ENCODE measurements at places on chromosomes 3 and 15.

DNA sequence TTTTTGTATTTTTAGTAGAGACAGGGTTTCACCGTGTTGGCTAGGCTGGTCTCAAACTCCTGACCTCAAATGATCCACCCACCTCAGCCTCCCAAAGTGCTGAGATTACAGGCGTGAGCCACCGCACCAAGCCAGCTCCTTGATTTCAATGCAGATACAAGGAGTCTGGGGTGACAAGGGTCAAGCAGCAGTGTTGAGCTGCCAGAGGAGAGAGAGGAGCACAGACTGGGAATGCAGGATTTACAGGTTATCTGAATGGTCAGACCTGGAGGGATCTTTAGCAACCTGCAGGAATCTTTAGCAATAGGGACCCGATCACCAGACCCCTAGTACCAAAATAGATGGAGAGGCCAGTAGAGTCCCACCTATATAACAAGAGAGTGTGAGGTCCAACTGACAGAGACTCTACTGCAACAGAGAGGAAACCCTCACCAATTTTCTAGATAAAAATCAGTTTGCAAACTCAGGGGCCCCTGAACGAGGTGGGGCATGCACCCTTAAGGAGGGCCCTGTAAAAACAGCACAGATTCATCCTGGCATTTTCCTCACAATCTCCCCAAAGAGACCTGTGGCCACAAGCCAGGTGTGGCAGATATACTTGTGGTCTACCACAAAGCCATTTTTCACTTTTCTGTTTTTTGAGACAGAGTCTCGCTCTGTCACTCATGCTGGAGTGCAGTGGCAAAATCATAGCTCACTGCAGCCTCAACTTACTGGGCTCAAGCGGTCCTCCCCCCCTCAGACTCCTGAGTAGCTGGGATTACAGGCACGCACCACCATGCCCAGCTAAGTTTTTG, 10.7 kb upstream of the SHISA5 start:
- no peak for DNase-seq

DNA sequence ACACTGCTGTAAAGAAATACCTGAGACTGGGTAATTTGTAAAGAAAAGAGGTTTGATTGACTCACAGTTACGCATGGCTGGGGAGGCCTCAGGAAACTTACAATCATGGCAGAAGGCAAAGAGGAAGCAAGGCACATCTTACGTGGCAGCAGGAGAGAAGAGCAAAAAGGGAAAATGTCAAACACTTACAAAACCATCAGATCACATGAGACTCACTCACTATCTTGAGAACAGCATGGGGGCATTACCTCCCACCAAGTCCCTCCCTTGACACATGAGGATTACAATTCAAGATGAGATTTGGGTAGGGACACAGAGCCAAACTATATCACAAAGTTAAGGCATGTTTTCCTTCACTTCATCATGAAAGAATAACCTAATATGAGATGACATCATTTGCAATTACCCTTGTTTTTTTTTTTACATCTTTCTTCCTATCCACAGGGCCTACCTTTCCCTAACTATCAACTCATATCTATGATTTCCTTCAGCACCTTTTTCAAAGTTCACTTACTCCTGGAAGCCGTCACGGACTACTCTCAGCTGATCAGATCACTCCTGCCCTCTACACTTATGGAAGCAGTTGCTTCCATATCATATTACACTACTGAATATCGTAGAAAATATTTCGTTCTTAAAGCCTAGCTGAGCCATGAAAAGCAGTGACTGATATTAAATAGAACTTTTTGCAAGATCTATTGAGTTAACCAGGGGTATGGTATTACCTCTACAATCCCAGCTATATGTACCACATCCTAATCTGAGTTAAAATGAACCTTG, 25.5 kb upstream of the ATP8B4 start:
- DNase-seq = no peak

DNA sequence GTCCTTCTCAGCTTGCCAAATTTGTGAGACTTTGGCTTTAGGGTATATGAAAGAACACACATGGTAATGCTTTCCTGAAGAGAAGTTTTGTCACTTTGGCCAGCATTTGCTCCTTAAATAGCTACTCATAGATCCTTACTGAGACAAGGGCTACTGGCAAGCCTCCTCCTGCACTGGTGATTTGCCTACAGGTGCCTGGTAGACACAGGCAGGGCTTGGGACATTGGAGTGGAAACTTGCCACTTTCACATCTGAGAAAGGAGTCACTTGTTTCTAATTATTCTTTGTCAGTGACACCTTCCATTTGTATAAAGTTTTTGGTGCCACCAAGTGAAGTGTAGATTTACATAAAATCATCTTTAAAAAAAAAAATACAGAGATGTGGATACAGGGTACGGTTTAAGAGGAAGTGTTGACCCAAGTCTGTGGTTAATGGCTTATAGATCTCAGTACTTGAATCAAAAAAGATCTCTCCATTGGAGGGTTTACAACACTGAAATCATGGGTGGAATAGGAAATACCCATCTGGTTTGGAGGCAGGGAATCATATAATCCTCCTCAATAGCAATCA, 132.8 kb upstream of the GADL1 start:
- no peak for DNase-seq

DNA sequence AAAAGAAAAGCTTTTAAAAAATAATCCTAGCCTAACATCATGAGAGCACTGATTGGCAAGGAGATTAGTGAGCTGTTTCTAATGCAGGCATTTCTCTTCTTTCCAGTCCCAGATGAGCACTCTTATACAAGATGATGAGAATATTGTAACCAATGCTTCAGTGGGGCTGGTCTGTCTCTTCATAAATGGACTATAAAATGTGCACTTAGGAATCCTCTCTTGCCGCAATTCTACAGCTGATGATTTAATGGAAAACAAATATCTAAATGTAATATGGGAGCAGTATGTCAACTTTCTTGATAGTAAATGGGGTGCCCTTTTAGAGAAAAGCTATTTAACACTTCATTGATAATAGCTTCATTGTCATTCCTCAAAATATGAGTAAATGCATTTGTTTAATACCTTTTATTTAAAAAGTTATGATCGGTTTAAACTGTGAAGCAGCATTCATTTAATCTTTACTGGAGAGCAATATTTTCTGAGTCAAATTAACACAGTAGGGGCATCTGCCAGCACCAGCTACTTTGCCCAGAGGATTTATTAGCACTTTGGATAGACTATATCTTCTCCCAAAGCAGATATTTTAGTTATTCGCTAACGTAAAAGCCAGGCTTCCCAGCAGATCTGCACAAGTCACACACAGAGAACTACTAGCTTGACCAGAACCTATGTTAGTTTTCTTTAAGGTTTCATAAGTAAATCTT, 985.9 kb downstream of the DIPK2A start:
- no peak for DNase-seq

DNA sequence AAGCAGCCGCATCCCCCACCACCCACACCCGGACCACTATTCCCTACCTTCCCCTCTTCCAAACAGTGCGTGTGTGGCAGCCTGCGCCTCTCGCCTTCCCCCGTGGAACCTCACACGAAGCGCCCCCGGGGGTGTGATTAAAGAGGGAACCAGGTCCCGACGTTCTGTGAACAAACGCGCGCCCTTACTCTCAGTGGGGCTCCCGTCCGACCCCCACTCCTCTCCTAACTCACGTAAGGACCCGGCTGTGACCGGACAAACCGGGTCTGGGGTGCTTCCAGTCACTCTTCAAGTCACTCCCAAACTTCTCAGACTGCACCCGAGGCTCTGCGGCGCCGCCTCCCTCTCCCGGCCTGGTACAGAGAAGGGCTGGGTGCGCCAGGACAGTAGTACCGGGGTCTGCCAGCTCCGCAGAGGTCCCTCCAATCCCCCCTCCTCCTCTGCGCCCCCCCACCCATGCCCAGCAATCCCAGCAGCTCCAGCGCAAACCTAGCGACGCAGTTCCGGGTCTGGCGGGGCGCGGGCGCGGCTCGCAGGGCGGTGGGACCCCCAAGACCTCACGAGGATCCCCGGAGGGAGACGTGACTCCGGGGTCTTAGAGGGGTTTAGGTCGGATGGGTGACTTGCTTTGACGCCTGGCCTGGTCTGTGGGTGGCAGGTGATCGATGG, 574 bp downstream of the DUOXA1 start:
- DNase-seq = no peak

DNA sequence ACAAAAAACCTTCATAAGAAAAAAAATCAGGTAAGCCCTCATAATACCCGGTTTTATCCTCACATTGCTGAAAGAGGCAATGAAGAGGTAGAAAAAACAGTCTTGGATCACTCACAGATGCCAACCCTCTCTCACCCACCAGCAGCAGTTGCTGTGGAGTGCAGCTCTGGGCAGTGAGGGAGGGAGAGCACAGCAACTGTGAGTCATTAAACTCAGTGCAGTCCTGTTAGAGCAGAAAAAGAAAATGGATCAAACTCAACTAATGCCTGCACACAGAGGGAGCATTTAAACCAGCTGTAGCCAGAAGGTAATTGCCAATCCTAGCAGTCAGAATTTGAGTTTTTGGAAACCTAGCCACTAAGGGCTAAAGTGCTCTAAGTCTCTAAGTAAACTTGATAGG, 1050.6 kb upstream of the ALCAM start:
- DNase-seq = no peak

- DNase-seq = no peak
Measured at GRCh38 chr15:42286445-42287029, 13.3 kb upstream of the TMEM87A start.

DNA sequence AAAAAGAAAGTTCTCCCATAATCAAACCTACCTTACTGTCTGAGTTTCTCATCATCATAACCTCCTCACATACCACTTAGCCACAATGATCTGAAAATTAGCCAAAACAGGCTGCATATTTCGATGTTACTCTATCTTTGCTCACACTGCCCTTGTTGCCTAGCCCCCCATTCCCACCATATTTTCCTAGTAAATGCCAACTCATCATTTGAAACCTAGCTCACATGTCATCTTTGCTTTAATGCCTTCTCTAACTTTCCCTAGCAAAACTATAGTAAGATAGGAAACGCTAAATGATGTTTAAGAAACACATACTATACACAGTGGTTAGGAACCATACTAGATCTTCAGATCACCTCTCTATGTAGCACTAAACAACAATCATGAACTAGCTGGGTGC, 64.9 kb downstream of the INO80 start:
- DNase-seq = no peak

DNA sequence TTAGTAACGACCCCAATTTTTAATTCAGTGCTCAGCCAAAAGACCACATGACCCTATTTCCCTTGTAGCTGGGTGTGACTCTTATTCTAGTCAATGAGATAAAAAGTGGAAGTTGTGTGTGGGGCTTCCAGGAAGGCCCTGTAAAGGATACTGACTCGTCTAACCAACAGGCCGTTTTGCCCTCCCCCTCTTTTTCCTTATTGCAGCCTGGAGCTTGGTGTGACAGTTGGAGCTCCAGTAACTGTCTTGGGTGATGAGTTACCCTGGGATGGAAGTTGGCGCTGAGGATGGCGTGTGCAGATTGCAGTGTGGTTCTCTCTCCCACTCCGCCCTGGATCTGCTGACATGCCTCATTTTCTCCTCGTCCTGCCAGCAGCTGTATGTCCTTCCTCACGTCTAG, 209.3 kb upstream of the PROK2 start:
- no peak for DNase-seq

- DNase-seq = no peak
Measured at GRCh38 chr15:65222891-65223290, 11.6 kb upstream of the CILP start.

GRCh38 chr3:90034038-90034437, 926.6 kb downstream of the EPHA3 start:
- no peak for DNase-seq

DNA sequence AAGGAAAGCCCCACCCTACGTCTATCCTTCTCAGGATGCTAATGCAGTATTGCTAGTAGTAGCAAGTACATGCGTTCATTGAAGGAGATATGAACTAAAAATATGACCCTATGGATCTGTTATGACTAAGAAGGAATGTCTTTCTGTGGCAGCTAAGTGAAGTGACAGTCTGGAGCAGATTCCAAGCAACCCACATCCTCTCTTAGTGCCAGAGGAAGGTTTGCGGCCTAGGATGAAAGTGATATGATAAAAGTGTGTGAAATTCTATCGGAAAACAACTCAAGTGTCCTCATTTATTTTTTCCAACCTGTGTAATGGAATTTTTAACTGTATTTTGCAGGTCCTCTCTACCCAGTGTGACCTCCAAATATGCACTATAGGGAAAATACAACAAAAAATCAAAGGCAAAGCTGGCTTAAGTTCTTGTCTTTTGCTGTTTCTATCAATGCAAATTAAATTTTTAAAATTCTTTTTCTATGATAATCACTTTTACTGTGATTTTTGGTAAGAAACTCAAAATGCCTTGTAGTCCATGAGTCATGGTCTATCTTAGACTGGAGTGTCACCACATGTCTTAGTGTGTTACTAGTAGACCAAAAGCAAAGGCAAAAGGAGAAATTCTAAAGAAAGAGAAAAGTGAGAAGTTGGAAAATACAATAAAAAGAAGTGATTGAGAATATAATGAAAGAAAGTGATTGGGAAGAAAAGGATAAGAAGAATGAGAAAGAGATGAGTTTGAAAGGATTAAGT, 161.2 kb upstream of the TMCO5A start:
- DNase-seq = no peak

- no peak for DNase-seq
Measured at GRCh38 chr3:115239717-115240116, 92.6 kb upstream of the ZBTB20 start.

DNA sequence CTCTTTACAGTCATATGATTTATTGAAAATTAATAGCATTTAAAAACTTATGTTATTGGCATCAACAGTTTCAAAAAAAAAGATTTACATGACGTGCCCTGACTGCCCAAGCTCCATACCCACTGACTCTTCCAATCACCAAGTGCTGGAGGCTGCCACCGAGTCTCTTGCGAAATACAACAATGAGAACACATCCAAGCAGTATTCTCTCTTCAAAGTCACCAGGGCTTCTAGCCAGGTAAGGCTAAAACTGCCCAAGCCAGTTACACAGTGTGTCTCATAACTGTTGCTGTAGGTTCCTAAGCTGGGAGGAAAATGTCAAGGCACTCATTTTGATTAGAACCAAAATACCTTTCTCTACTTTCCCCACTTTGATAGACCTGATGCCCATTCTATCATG, 4.5 kb downstream of the FETUB start:
- no peak for DNase-seq

GRCh38 chr3:131501949-131502348, 822 bp downstream of the MRPL3 start:
- no peak for DNase-seq

GRCh38 chr15:28873585-28874190, 12.1 kb upstream of the APBA2 start:
- no peak for DNase-seq

GRCh38 chr15:79973456-79974195, 2.6 kb upstream of the BCL2A1 start:
- no peak for DNase-seq

GRCh38 chr3:186935133-186935532, 4.8 kb downstream of the ST6GAL1 start:
- no peak for DNase-seq

Measured in stimulated activated CD4-positive, alpha-beta T cell treated with anti-CD3 and anti-CD28 coated beads, Interleukin-1b, Interleukin-23, amount 100 ng/mL, for 1 hour (primary cell).